ENCODE measurements at places on chromosomes 5 and 9.

GRCh38 chr5:55027595-55027994 is 3.5 kb downstream of the GZMK start:
- DNase-seq: no peak

DNA sequence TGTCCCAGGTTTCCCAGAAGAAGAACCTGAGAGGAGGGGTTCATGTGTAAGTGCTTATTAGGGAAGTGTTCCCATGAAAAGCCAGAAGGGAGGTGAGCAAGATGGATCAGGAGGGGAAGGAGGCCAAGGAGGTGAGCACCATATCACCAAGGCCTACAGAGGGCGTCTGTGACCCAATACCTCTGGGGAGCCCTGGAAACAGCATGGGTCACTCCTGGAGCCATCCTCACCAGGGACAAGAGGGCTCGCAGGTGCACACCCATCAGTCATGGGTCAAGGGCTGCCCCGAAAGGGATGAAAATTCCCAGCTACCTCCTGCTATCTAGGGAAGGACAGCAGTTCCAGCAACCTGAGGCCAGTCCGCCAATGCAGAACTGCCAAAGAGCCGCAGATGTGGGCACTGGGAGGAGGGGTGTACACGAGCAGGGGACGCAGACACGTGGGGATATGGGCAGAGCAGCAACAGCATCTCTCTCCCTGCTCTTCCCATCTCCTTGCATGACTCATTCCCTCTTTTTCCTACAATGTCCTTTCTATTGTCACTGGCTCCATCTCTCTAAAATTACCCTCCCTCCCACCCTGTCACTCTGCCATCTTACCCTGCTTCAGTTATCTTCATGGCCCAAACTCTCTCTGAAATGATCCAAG is 167.6 kb upstream of the FSTL4 start:
- DNase-seq: no peak

GRCh38 chr5:141359790-141360426 is at the start of gene PCDHGB2:
Gene PCDHGB2 (plus strand): TSS chr5:141359994. CDS start chr5:141360136, 142 bp downstream.
- DNase-seq: no peak

- DNase-seq: no peak
These were observed 56.2 kb downstream of the MAP1B start for GRCh38 chr5:72163349-72163983.

DNA sequence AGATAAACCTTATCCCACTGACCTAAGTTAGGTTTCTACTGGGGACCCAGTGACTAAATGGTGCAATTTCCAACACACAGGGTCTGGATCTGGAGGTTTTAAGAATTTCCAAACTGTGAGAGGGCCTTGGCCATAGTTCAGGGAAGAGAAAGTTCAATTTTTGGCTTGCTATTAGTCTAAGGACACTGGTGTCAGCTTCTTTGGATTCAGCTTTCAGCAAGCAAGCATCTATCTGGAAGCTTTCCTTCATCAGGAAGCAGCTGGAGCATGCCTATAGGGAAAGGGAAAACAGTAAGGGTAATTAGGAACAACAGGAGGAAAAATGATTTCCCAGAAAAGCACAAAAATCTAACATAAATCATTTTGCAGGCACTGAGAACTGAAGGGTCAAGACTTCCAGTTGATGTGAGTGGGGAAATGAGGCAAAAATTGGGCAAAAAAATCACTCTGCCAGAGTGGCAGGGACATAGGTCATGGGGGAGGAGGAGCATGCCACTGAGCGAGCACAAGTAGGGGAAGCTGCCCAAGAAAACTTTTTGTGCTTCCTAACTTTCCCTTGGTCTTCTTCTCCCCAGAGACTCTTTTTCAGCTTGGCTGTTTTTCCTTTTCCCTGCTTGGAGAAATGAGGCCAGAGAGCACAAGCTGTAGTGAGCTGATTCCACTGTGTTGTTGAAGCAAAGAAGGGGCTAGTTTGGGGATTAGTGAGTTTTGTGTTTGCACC is 299.6 kb downstream of the FGF10 start:
- DNase-seq: no peak

- DNase-seq: peak; percentile 5
These were observed 149.2 kb upstream of the KLF9 start for GRCh38 chr9:70563431-70564204.

DNA sequence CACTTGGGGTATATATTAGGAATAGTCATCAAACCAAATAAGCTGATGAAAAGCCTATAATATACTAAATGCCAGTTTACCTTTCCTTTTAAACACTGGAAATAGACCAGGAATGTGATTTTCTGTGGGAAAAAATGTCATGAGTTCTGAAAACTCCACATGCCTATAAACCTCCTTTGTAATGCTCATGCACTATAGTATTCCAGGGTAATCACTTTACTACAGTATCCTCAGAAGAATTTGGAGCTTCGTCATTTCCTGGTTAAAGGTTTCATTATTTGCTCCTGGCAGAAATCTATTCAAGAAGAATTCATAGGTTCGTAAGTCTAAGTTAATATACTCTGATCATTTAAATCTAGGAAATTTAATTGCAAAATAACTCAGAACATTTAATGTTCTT is 1076.7 kb upstream of the DMAC1 start:
- no peak for DNase-seq

GRCh38 chr9:95171596-95171995 is 145.9 kb downstream of the FANCC start:
- no peak for DNase-seq

- no peak for DNase-seq
These were observed 11.8 kb upstream of the CXXC5 start for GRCh38 chr5:139636207-139636792.

DNA sequence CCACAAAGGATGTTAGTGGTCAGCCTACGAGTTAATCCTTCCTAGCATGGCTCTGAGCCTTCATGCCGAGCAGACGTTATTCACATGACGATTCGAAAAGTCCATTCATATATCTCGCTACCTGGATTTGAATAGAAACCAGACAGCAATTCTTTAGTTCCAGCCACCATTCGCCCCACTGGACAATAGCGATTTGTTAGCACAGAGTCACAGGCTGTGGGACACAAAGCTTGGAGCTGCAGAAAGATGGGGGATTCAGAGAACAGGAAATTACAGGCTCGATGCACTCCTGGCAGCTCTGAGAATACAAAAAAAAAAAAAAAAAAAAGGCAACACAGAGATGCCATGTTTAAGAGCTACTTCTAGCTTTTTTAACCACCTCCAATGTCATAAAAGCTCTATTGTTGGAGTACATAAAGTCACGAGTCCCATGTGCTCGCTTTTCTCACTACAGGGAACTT is 110.7 kb downstream of the NR6A1 start:
- no peak for DNase-seq

DNA sequence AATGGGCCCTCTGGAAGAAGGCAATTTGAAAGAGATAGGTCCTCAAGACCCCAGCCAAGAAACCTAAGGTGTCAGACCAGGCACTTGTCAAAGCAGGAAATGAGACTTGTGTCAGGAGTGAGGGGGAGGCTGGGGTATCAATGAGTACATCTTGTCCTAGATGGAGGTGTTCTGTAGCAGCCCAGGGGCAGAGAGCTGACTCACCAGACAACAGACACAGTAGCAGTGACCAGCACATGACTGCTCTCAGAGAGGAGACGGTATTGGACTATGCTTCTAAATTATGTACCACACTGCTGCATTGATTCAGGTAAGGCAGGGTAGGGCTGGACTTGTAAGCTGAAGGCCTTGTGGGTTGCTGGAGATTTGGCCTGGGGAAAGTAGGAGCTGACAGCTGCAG is 551.2 kb upstream of the KLF4 start:
- no peak for DNase-seq
